Stimulated activated CD8-positive, alpha-beta memory T cell treated with anti-CD3 and anti-CD28 coated beads, Interleukin-4, amount 100 ng/mL, for 1 hour (primary cell): ENCODE measurements at places on chromosomes 16 and 17.
A peak's percentile ranks its signal among the peaks of the same experiment; 100 is the strongest.

DNA sequence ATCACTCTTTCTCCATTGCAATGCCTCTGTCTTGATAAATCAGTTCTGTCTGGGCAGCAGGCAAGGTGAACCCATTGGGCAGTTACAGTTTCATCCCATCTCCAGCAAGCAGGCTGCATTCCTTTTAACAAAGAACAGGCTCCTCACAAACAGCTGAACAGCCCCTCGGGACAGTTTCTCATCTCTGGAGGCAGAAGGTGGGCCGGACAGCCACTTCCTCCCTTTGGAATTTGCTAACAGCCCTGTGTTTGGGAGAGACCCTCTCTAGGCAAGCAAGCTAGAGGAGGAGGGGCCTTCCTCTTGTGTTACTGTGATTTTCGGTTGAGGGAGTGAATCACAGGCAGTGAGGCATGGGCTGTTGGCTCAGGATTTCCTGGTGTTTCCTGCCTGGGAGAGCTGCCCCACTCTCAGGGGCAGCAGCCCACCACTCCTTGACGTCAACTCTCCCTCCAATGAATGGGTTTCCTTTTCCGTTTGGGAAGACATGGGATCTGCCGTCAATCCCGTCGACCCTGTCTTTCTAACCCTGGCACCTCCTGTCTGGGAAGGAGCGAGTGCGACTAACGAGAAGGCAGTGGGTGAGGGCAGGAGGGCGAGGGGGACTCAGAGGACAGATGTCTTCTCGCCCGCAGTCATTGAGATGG, 3.7 kb upstream of the PGS1 start:
- DNase-seq = no peak

- no peak for DNase-seq
These were observed 216.8 kb upstream of the RPL38 start for GRCh38 chr17:73986641-73987177.

- DNase-seq = no peak
These were observed 20.6 kb downstream of the ZDHHC7 start for GRCh38 chr16:84990782-84991181.

GRCh38 chr16:30053376-30054015, 12.1 kb upstream of the ALDOA start:
- DNase-seq = no peak

GRCh38 chr16:90000733-90001427, 18.4 kb downstream of the DBNDD1 start:
- no peak for DNase-seq

DNA sequence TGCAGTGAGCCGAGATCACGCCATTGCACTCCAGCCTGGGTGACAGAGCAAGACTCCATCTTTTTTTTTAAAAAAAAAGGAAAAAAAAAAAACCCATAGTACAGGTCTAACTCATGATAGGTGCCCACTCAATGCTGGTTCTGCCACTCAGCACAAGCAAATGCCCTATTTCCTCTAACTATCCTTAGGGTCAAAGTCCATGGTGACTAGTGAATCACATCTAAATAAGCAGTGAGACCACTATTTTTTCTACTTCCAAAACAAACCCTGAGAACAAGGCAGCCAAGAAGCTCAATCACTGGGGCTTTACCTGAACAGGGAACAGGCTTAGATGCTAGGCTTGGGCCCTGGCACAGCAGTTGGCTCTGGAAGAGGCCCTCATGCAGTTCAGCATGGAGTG, 3.4 kb downstream of the BLTP2 start:
- no peak for DNase-seq

- DNase-seq = no peak
These were observed 49.7 kb downstream of the MSI2 start for GRCh38 chr17:57305908-57306504.

DNA sequence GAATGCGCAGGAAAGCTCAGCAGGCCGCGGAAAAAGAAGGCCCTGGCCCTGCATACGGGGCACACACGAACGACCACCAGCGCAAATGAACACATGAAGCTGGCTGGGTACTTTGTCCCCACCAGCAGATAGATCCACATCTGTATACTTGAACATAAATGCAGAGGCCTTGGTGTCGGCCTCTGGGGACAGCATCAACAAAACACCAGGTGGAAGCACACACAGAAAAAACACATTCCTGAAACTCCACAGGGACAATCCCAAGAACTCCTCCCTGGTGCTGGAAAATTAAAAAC, 606 bp upstream of the ZBTB4 start:
- DNase-seq = no peak

DNA sequence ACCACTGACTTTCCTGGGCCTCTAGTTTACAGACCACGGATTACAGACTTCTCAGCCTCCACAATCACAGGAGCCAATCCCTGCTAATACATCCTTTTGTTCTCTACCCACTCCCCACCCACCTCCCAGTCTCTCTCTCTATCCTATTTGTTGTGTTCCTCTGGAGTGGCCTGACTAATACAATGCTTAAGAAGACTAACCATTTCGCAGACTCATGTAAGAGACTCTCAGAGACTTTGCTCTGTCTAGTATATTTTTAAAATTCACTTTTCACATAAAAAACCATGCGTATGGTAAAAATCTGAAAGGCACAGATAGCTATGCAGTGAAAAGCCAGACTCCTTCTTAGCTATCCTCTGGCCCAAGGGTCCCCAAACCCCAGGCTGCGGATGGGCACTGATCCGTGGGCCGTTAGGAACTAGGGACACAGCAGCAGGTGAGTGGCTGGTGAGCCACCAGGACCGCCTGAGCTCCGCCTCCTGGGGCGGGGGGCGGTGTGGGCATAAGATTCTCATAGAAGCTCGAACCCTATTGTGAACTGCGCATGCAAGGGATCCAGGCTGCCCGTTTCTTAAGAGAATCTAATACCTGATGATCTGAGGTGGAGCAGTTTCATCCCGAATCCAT, 7.6 kb downstream of the PIK3R6 start:
- DNase-seq = no peak

DNA sequence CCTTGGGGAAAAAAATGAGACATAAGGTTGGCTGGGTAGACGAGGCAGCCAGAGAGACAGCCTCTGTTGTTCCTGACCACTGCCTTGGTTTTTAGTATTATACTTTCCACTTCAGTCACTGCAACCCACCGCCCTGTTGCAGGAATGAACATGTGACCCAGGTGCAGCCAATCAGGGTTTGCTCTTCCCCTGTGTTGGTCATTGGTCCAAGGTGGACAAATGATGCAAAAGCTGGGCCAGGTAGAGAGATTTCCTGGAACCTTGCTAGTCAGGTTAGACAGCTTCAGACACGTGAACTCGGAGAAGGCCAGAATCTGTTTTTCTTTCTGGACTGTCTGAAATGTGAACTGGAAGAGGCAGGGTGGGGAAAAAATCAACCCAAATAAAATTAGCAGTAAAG, 452.4 kb upstream of the RBFOX1 start:
- DNase-seq = no peak

GRCh38 chr17:61380836-61381525, 18.7 kb upstream of the TBX2 start:
- no peak for DNase-seq

- no peak for DNase-seq
These were observed 28.0 kb downstream of the CUEDC1 start for GRCh38 chr17:57927048-57927723.

DNA sequence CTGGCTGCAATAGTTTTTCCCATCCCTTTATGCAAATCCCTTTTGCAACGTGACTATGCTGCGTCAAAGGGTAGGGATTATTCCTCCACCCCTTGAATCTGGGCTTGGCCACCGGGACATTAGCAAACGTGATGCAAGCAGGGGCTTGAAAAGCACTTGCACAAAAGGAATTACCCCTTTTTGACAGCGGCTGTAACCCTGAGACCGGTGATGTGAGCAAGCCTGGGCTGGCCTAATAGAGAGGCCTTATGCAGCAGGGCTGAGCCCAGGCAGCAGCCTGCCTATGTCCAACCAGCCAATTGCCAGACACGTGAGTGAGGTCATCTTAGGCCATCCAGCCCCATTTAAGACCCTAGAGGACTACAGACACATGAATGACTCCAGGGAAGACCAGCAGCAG, 30.4 kb upstream of the PAFAH1B1 start:
- no peak for DNase-seq

DNA sequence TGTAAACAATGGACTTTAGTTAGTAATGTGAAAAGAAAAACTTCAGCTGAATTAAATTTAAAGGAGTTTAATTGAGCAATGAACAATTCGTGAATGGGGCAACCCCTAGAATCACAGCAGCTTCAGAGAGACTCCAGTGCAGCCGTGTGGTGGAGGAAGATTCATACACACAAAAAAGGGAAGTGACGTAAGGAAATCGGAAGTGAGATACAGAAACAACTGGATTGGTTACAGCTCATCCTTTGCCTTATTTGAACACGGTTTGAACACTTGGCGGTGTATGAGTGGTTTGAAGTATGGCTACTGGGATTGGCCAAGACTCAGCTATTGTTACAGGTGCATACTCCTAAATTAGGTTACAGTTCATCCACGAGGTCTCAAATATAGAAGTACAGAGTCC, 460.4 kb upstream of the ASIC2 start:
- no peak for DNase-seq

DNA sequence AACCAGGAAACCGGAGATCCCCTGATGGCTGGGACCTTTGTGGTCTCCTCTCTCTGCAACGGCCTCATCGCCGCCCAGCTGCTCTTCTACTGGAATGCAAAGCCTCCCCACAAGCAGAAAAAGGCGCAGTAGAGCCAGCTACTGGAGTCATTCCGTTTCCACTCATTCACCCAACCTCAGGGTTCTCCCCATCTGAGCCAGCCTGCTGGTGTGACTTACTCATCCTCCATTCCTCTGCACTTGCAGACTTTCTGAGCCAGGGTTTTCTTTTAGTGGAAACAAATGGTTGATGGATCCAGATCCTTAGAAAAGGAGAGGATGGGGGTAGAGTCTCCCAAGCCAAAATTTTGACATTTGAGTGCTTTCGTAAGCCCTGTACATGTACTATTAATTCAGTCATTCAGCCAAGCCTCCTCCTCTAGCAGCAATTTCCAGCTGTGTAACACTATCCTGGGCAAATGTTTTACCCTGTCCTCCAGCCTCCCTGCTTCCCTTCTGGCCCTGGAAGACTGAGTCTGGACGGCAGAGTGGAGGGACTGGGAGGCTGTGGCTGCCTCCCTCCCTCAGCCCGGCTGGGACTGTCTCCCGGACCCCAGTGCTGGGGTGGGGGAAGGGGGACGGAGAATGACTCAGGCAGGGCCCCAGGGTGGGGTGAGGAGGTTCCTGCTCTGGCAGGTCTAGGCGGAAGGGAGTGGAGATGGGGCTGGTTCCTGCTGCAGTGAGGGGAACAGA, 2.3 kb downstream of the SOX15 start:
- no peak for DNase-seq

DNA sequence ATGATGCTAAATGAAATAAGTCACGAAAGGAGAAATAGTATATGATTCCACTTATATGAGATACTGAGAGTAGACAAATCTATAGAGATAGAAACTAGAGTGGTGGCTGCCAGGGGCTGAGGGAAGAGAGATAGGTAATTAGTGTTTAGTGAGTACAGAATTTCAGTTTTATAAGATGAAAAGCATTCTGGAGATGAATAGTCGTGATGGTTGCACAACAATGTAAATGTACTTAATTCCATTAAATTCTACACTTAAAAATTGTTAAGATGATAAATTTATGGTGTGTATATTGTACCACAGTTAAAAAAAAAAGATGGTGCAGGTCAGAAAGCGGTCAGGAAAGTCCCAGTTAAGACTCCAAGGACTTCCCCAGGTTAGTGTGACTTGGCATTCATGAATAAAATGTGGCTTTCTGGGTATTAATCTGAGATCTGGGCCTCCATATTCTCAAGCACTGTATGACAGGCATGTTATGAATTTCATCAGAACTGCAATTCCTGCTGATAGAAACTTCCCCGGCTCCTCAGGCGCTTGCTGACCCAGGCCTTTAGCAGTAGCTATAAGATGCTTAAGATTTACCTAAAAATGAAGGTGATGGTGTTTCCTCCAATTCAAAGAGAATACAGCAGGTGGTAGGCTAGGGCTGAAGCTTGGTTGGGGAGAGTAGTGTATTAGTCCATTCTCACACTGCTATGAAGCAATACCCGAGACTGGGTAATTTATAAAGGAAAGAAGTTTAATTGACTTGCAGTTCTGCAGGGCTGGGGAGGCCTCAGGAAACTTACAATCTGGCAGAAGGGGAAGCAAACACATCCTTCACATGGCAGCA, 115.3 kb upstream of the SOX9 start:
- no peak for DNase-seq

DNA sequence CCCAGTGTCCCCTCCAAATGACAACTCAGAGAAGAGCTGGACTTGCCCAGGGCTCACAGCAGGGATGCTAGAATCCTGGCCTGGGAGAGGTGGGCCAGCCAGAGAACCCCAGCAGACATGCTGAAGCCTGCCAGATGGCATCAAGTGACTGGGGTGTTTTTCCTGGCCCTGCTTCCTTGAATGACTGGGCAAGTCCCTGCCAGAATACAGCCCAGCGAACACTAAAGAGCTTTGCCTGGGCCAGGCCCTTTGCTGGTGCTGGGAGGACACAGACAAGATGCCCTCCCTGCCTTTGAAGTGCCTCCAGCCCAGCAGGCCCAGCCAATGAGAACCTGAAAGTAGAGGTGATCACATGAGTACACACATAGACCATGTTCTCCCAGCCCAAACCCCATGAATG, 11.5 kb downstream of the ZNF319 start:
- DNase-seq = no peak

DNA sequence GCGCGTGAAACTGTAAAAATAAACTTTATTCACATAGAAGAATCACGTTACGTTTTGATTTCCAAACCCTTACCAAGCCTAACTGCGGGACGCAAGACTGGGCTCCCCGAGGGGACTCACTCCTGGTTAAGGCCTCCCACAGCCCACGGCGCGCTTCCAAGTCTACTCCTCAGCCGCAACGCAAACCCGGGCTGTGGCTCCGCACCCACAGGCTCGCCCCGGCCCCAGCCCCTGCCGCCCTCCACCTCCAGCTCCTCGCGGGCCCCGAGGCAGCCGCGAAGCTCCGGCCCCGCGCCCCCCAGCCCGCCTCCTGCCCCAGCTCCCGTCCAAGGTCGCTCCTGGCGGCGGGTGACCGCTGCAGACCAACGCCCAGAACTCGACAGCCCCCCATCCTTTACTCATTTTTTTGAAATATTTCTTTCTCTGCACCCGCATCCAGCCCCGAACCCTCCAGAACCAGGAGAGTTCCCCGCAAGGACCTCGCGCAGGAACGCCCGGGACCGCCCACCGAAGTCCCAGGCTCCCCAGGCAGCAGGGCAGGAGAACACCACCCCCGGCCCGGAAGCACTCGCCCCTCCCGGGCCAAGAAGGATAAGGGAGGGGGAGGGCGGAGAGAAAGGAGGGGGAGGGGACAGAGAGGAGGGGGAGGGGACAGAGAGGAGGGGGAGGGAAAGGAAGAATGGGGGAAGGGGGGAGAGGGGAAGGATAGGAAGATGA, 912 bp downstream of the USP22 start:
- DNase-seq = no peak

DNA sequence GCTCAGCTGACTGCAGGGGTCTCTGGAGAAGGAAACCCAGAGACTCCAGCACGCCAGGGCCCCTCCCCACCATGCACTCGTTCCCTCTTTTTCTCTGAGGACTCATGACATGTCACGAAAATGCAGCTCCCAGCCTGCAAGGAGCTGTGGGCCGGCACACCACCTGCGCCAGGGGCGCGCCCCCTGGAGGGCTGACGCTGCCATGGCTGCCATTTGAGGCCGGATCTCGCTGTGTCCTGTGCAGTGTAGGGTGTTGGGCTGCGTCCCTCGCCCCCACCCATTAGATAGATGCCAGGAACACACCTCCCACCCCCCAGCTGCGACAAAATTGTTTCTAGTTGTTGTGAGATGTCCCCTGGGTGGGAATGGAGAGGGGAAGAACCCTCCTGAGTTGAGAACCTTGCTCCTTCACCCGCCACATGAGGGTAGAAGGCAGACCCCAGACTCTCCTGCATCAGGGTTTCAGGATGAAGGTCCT, 8.2 kb downstream of the SYNGR2 start:
- DNase-seq = peak; percentile 50
